T-cell (primary cell): ENCODE measurements at places on chromosomes 6 and 20.

GRCh38 chr6:156639009-156639721 is 138.0 kb upstream of the ARID1B start:
- peaks cover 5% of the 10 kb centered on the region for H3K4me1 ChIP-seq
- no peak overlapping the region for H3K27ac ChIP-seq
- peaks cover 4% of the 10 kb centered on the region for H3K27me3 ChIP-seq
- no peaks in the 10 kb centered on the region for H3K36me3 ChIP-seq
- no peak for DNase-seq

DNA sequence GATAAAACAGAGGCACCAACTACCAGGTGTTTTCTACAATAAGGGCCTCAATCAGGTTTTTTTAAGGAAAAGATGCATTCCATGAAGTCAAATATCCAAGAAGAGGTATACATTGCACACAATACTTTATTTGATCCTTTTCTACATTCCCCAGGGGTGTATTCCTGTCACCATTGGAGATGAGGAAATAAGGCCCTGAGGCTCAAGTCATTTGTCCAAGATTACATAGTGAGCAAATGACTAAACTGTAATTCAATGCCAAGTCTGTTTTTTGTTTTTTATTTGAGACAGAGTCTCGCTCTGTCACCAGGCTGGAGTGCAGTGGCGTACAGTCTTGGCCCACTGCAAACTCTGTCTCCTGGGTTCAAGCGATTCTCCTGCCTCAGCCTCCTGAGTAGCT is 69.2 kb upstream of the CDYL start:
- DNase-seq, result no peak
- no peaks in the 10 kb centered on the region for H3K27me3 ChIP-seq
- H3K4me3 ChIP-seq, result no peak overlapping the region
- no peak overlapping the region for H3K27ac ChIP-seq
- H3K4me1 ChIP-seq, result no peaks in the 10 kb centered on the region

GRCh38 chr6:119205911-119206618 is 127.6 kb upstream of the FAM184A start:
- no peaks in the 10 kb centered on the region for H3K36me3 ChIP-seq
- no peak for DNase-seq
- H3K4me1 ChIP-seq, result no peaks in the 10 kb centered on the region
- H3K27ac ChIP-seq, result no peak overlapping the region

- H3K27me3 ChIP-seq, result no peaks in the 10 kb centered on the region
- DNase-seq, result no peak
These were observed 160.2 kb upstream of the SGK1 start for GRCh38 chr6:134477991-134478635.

GRCh38 chr6:132511210-132511830 is 1.6 kb downstream of the STX7 start:
- no peak overlapping the region for H3K27ac ChIP-seq
- H3K4me1 ChIP-seq, result peaks cover 13% of the 10 kb centered on the region
- H3K27me3 ChIP-seq, result no peaks in the 10 kb centered on the region
- no peak for DNase-seq

- H3K4me3 ChIP-seq, result peak overlapping the region; percentile 35
- peaks cover 97% of the 10 kb centered on the region for H3K4me1 ChIP-seq
- no peak for DNase-seq
These were observed 7.8 kb downstream of the PREX1 start for GRCh38 chr20:48819821-48820648.

GRCh38 chr6:6193221-6193745 is 127.2 kb downstream of the F13A1 start:
- no peak overlapping the region for H3K27ac ChIP-seq
- no peak overlapping the region for H3K4me3 ChIP-seq
- no peaks in the 10 kb centered on the region for H3K4me1 ChIP-seq

- no peak overlapping the region for H3K4me3 ChIP-seq
- peaks cover 8% of the 10 kb centered on the region for H3K4me1 ChIP-seq
- no peak for DNase-seq
These were observed 15.1 kb upstream of the DEK start for GRCh38 chr6:18279422-18279821.

- H3K4me1 ChIP-seq, result peaks cover 5% of the 10 kb centered on the region
- H3K27ac ChIP-seq, result no peak overlapping the region
- no peaks in the 10 kb centered on the region for H3K36me3 ChIP-seq
- no peaks in the 10 kb centered on the region for H3K27me3 ChIP-seq
- no peak overlapping the region for H3K4me3 ChIP-seq
These were observed 23.6 kb downstream of the MBOAT1 start for GRCh38 chr6:20188630-20189075.

DNA sequence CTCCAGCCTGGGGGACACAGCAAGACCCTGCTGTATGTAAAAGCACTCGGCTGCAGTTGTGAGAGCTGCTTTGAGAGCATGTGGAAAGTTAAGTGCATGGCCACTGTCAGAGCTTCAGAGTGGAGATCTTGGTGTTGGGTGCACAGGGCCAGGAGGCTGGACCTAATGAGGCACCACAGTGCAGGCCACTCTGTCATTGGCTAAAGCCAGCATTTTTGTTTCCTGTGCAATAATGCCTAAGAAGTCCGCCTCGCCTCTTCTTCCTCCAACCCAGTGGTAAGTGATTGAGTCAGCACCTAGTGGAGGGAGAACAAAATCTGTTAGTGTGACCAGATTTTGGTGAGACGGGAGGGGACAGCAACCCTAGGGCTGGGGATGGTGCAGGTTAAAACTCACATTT is 60.6 kb downstream of the SSR1 start:
- H3K4me1 ChIP-seq, result no peaks in the 10 kb centered on the region
- no peak overlapping the region for H3K27ac ChIP-seq
- H3K4me3 ChIP-seq, result no peak overlapping the region
- DNase-seq, result no peak
- H3K36me3 ChIP-seq, result peaks cover under 1% of the 10 kb centered on the region

- no peaks in the 10 kb centered on the region for H3K27me3 ChIP-seq
- no peak for DNase-seq
- peaks cover 19% of the 10 kb centered on the region for H3K4me1 ChIP-seq
- H3K4me3 ChIP-seq, result no peak overlapping the region
- peaks cover 3% of the 10 kb centered on the region for H3K36me3 ChIP-seq
- H3K27ac ChIP-seq, result no peak overlapping the region
These were observed 83.2 kb downstream of the SHLD1 start for GRCh38 chr20:5833309-5833941.

- DNase-seq, result no peak
- H3K27me3 ChIP-seq, result peaks cover 21% of the 10 kb centered on the region
- no peaks in the 10 kb centered on the region for H3K4me1 ChIP-seq
- no peak overlapping the region for H3K4me3 ChIP-seq
- H3K27ac ChIP-seq, result no peak overlapping the region
These were observed 10.0 kb upstream of the CD93 start for GRCh38 chr20:23096097-23096496.

DNA sequence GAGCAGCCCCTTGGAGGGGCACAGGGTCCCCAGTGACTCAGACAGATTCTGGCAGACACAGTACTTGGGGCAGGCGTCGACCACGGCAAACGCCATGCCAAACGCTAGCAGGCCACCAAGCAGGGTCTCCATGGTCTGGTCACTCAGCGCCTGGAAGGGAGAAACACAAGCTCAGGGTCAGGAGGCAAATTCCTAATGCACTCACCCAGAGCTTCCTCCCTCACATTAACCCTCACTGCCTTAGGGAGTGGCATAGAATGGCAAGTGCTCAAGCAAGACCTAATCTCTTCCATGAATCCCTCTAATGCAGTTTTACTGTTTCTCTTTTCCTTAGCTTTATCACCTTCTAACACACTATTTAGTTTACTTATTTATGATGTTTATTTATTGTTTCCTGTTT is 154.2 kb downstream of the LRFN2 start:
- peaks cover 2% of the 10 kb centered on the region for H3K27me3 ChIP-seq
- DNase-seq, result no peak
- H3K36me3 ChIP-seq, result no peaks in the 10 kb centered on the region
- no peak overlapping the region for H3K4me3 ChIP-seq
- no peak overlapping the region for H3K27ac ChIP-seq

DNA sequence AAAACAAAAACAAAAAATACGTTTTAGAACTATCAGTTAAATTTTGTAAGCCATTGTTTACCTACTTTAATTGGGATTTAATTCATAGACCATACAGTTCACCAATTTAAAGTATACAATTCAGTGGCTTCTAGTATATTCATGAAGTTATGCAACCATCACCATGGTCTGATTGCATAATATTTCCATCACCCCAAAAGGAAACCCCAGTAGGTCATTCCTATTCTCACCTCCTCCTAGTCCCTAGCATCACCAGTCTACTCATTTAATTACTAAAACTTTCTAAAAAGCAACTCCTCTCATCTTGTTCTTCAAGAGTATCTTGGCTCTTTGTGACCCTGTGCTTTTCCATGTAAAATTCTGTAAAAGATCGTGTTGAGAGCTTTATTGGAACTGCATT is 60.2 kb downstream of the ASXL1 start:
- peaks cover 6% of the 10 kb centered on the region for H3K4me1 ChIP-seq
- no peaks in the 10 kb centered on the region for H3K27me3 ChIP-seq
- H3K4me3 ChIP-seq, result no peak overlapping the region
- no peak for DNase-seq
- no peak overlapping the region for H3K27ac ChIP-seq
- no peaks in the 10 kb centered on the region for H3K36me3 ChIP-seq

- H3K27ac ChIP-seq, result no peak overlapping the region
- no peaks in the 10 kb centered on the region for H3K36me3 ChIP-seq
- peak overlapping the region; percentile 86 for H3K4me3 ChIP-seq
- H3K27me3 ChIP-seq, result peaks cover 12% of the 10 kb centered on the region
- H3K4me1 ChIP-seq, result peaks cover 5% of the 10 kb centered on the region
- DNase-seq, result no peak
These were observed 1.2 kb downstream of the DCBLD1 start for GRCh38 chr6:117483645-117484016.

DNA sequence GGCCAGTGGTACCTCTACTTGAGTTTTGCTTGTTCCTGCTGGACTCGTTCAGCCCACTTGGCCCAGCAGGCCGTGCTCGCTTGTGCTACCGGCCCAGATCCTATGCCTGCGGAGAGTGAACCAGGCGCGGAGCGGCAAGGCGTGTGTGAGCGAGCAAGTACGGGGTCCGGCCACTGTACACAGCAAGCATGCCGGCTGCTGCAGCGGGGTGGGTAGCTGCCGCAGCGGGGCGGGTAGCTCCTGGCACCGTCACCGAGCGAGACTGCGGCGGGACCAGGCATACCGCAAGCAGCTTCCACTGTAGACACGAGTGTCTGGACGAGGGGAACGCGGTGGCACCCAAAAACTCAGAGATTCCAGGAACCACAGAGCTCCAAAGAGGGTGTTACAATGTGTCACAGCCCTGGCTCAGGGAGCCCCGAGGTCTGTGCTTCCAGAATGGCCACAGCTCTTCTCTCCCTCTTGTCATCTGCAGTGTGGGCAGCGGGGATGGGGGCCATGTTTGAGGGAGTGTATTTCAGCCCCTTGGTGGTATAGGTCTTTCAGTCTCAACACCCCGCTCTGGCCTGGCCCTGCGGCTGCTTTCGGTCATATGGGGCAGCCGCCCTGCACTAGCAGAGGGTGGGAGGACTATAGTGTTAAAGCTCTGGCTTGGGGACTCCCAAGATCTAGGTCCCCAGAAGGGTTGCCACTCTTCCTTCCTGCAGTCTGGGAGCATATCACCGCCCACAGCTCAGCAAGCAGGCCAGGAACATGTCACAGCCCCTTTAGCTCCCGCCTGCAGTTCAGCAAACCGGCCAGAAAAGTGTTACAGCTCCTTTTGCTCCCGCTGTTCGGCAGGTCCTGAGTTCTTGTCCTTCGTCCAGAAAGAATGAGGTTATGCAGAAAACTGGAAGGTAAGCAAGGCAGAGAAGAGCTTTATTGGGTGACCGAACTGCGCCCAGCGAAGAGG is 6.1 kb upstream of the RWDD1 start:
- H3K4me3 ChIP-seq, result peak overlapping the region; percentile 15
- H3K36me3 ChIP-seq, result no peaks in the 10 kb centered on the region
- no peak overlapping the region for H3K27ac ChIP-seq
- peaks cover 9% of the 10 kb centered on the region for H3K4me1 ChIP-seq
- no peaks in the 10 kb centered on the region for H3K27me3 ChIP-seq

DNA sequence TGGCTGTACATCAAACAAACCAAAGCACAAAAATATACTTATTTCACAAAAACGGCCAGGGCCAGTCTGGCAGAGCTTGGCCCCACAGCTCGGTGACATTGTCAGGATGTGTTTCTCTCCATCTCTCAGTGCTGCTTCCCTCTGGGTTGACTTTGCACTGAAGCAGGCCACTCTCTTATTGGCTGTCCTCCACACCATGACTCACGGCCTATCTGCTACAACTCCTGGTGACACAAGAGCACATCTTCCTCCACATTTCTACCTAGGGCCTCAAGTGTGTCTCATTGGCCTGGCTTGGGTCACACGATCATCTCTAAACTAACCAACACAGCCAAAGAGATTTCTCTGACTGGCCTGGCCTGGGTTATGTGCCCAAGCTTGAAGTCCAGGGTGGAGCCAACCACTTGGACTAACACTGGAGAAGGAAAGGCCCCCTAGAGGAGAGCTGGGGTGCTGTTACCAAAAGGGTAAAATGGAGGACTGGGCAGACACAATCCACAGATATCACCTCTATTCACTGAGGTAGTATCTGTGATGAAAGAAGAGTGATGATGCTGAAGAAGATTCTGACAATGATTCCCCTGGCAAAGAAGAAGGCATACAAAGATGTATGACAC is 159.8 kb upstream of the TSHZ2 start:
- H3K4me1 ChIP-seq, result no peaks in the 10 kb centered on the region
- no peaks in the 10 kb centered on the region for H3K36me3 ChIP-seq
- peaks cover 2% of the 10 kb centered on the region for H3K27me3 ChIP-seq
- DNase-seq, result no peak

DNA sequence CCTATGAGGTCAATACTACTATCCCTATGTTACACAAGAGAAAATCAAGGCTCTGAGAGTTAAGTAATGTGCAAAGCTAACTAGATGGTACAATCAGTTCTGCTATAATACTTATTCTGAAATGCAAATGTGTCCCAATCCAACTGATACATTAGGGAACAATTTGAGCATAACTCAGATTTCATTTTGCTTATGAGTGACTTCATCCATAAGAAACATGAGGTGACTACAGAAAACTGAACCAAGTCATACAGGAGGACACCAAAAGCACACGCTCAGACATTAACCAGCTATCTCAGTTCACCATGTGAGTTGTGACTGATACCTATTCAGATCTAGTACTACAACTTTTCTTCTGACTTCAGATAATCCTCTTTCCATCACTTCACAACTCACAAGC is 179.9 kb upstream of the RUNX2 start:
- H3K27me3 ChIP-seq, result no peaks in the 10 kb centered on the region
- no peaks in the 10 kb centered on the region for H3K4me1 ChIP-seq
- H3K4me3 ChIP-seq, result no peak overlapping the region
- no peak overlapping the region for H3K27ac ChIP-seq
- DNase-seq, result no peak

GRCh38 chr6:125858427-125859320 is 67.9 kb downstream of the NCOA7 start:
- H3K4me1 ChIP-seq, result no peaks in the 10 kb centered on the region
- H3K27ac ChIP-seq, result no peak overlapping the region
- H3K27me3 ChIP-seq, result no peaks in the 10 kb centered on the region
- no peak overlapping the region for H3K4me3 ChIP-seq
- H3K36me3 ChIP-seq, result peaks cover 18% of the 10 kb centered on the region
